ENCODE measurements at places on chromosomes 7 and 10.

GRCh38 chr7:47968847-47969774 is 10.3 kb downstream of the HUS1 start:
- peak; percentile 20 for DNase-seq

DNA sequence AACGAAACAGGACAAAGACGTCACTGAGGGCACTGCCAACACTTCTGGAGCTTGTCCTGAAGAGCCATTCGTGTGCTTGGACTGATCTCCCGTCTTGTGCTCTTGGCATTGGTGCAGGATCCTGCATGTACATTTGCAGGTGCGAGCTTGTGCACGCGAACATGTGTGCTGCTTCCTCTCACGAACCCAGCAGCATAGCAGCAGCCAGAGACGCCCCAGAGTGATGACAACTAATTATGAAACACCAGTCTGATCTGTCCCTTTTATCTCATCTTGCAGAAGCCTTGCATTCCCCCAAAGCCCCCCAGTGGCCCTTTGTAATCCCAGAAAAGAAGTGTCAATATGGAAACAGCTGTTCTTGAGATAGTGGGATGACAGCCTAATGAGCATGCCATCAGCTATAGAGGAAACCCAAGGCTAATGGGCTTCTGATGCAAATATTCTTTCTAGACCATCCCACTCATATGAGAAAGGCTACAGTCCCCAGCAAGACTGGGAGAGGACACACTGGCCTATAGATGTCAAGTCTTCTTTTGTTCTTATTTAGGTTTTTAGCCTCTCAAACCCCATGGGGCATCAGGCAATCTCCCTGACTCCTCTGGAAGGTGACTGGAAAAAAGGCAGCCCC is 310.6 kb downstream of the FRMD4A start:
- no peak for DNase-seq

GRCh38 chr7:101488826-101489572 is 126.3 kb downstream of the COL26A1 start:
- DNase-seq = no peak

DNA sequence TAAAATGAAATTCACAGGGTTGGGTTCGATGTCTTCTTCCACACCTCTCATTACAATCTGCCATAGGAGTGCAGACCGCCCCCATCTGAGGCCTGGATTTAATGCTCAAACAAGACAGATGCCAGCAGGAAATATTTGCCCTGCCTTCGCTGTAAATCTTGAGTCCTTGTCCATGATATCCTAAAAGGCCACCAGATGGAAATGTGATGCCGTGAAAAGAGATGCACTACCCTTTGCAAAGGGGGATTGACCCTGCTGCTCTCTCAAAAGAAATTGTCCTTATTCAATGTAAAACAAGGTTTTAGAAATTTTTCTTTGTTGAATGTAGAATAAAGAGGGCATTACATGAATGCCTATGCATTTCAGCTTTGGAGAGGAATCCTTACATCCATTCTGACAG is 37.5 kb downstream of the AGAP4 start:
- DNase-seq = no peak

DNA sequence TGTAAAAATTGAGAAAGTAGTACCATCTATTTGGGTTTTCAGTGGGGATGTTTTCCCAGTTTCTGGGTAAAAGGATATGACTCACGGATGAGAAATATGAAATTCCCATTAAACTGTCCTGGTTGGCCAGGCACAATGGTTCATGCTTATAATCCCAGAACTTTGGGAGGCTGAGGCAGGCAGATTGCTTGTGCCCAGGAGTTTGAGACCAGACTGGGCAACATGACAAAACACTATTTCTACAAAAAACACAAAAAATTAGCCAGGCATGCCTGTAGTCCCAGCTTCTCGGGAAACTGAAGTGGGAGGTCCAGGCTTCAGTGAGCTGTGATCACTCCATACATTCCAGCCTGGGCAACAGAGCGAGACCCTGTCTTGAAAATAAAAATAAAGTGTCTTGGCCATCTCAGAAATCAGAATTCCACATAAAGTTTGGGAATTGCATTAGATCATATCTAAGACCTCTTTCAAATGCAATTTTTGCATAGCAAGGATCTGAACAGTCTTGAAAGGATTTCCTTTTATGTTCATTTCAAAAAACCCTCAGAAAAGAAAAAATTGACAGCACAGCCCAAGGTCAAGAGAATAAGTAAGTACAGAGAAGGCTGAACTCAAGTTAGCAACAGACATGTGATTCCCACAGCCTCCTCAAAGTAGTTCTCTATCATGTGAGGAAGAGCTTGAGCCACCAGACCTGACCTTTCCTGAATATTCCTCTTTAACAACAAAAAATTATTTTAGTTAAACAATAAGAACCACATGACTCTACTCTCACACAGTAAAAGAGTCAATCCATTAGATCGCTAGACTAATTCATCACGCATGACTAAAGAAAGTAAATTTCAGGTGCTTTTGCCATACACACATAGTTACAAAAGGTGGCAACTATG is 141.5 kb upstream of the CAV2 start:
- DNase-seq = no peak

GRCh38 chr10:129877773-129878371 is 86.2 kb downstream of the EBF3 start:
- DNase-seq = no peak

DNA sequence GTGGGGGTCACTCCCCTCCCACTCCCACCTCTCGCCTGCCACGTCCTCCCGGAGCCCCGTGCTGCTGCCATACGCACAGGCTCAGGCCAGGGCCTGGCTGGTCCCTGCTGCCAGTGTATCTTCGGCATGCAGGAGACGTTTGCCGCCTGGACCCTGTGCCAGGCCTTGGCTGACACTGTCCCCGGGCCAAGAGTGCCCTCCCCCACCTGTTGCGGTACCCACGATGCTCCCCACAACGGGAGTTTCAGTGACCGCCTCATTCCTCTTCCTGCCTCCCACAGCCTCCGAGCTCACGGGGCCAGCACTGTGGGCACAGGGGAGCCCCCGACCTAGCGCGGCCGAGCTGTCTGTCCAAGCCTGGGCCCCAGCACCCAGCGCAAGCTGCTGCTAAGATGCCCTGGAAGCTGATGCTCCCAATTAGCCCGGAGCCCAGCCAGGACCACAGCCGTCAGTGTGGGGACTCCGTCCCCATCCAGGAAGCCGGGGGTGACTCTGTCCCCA is 7.4 kb downstream of the TTYH3 start:
- no peak for DNase-seq

DNA sequence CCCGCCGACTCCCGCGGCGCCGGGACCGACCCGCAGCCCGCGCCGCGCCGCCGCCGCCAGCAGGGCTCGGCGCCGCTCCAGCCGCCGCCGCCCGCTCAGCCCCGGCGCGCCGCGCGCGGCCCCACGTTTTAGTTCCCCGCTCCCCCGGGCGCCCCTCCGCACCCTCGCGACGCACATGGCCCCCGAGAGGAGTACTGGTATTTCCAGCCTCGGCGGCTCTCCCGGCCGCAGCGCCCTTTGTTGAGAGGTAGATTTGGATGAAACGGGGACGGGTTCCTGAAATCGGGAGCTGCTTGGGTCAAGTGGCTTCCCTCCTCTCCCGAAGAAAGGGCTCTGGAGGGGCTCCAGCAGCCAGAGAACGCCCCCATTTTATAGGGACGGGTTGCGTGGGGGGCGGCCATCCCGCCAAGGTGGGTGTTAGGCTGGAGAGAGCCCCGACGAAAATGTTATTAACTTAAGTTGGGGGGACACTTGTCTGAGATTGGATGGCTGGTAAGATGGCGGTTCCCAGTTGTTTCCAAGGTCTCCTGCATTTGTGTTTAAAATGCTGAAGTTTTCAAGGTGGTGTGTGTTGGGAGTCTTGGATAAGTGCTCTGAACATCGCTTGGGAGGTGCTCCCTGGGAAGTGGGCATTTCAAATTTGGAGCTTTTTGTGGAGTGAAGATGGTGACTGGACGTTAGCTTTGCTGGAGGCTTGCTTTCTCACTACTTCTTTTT is 1.2 kb downstream of the BMI1 start:
- DNase-seq = no peak

DNA sequence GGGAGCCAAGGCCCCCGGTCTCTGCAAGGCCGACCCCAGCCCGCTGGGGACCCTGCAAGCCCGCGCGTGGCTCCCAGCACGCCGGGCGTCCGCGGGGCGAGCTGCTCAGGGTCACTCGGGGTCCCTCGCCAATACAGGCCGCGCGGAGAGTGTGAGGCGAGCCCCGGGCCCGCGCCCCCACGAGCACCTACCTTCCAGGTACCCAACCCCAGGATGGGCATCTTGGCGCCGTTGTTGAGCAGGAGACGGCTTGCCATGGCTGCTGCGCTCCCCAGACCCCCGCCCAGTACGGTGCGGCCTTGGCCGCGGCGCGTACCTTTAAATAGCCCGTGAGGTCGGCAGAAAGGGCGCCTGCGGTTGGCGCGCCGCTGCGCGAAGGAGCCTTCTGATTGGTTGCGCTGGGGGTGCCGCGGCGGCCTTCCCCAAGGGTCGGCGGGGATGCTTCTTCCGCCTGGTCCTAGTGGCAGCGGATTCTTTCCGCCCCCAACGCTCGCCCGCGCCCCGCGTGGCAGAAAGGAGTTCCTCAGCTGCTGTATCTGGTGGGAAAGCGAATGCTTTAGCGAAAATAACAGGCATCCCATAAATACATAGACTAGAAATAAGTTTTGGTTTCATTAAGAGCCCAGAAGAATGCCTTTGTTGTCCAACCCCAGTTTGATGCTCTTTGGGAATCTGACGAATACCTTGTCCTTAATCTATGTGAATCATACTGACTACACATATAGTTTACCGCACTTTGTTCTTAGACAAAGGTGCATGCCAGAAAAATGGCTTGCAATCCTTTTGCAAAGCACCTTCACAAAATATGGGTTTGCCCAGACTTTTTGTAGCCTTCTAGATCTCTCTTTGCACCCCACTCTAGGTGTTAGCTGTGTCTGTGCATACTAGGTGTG is at the start of gene AKR1B1:
AKR1B1 (minus strand) TSS at position 295 of the 893 bp plus-strand sequence; CDS start at position 257, 38 bp downstream.
- peak; percentile 75 for DNase-seq

DNA sequence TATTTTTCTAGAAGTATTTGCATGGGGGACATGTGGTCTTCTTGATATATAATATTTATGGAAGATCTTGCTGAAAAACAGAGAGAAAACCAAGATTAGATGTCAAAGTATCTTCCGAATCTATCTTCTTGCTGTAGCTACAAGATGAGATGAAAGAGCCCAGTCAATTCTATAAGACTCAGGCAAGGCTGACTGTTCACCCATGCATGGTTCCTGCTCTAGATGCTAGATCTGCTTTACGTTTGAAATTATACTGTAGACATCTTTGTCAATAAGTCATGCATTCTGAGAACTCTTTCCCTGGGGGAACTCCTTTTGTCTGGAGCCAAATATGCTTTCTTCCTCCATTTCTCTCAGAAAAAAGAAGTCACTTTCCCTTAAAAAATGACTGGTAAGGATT is 1292.0 kb downstream of the XPNPEP1 start:
- no peak for DNase-seq

DNA sequence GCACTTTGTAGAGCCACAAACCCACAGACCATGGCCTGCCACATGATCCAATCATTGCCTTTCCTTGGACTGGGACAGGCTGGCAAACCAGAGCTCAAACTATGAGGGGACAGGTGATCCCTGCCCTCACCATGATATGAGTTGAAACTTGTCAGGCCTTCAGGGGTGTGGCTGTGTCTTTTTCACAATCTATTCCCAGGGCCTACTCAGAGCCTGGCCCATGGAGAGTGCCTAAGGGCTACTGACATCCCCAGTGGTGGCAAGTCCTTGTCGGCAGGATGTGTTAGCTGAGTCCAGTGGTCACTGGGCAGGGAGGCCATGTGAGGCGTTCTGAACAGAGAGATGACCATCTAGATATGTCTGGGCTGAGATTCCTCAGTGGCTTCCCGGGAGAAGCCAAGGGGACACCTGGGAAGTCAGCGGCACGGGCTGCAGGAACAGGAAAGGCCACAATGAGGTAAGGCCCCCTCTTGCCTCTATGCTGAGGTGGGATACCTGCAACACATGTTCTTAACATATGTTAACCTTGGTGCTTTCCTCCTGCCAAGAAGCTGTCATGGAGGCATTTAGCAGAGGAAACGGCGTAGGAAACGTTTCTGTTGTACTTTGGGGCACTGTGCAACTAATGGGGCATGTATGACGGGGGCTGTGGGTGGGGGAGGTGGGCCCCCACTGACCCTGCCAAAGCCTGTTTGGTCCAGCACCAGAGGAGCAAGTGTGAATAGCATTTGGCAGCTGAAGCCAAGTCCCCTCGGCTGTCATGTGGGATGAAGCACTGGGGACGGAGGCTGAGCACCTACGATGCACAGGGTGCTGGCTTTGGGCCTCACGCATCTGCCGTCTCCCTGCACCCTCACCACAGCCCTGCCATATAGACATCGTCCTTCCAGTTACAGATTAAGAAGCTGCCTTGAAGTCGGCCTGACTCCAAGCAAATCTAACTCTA is 384.0 kb downstream of the RPS24 start:
- no peak for DNase-seq

DNA sequence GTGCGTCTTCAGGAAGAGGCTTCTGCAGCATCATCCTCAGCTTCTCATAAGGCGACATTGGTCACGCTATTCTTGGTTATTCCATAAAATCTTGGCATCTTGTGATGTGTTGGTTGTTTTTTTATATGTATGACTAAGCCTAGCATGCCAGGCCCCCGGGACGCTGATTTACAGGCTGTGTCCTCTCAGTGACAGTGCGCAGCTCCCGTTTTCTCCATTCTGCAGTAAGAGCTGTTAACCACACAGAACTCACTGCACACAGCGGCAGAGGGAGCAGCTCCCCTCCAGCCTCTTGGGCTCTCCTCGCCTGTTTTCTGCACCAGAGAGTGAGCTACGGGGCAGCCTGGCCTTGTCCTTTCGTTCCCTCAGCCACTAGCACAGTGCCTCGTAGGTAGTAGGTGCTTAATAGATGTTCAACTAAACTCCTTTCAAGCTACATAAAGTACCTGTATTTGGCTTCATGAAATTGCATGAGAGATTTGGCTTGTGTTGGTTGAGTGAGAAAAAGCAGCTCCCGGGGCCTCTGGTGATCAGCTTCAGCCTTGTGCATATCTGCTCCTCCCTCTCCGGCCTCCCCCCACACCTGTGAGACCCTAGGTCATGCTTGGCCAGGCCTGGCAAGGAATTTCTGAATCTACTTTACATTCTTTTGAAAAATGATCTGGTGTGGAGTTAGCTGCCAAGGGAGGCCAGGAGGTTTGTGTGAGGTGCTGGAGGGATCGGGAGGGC is 116.2 kb downstream of the WDR37 start:
- DNase-seq = no peak

GRCh38 chr10:7950981-7951847 is 103.3 kb upstream of the GATA3 start:
- DNase-seq = no peak

GRCh38 chr7:78769481-78770101 is 683.9 kb downstream of the MAGI2 start:
- DNase-seq = no peak

DNA sequence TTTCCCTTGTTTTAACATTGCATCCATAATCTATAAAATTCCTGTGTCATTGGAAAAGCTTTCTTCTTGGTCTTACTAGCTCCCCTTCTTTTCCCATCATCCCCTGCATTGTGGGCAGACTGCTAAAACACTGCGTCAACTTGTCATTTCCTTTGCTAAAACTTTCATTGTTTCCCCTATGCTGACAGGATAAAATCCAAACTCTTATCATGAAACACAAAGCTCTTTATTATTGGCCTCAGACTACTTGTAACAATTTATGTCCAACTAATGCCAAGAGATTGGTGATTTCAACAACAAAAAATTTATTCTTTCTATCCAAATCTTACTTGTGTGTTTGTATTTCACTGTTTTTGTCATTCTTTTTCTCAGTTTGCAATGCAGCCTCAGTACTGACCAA is 339.1 kb downstream of the HGF start:
- no peak for DNase-seq

- DNase-seq = no peak
Measured at GRCh38 chr7:137418841-137419240, 75.3 kb upstream of the PTN start.

- DNase-seq = no peak
Measured at GRCh38 chr10:28728366-28728765, 51.0 kb downstream of the BAMBI start.

Measured in stimulated activated CD4-positive, alpha-beta T cell treated with anti-CD3 and anti-CD28 coated beads, TNF-alpha, amount 100 ng/mL, for 4 hours (primary cell).